ENCODE measurements at places on chromosomes 2 and 18.

- no peak for DNase-seq
These were observed 443 bp downstream of the MC4R start for GRCh38 chr18:60372132-60372531.

- DNase-seq = no peak
These were observed 12.9 kb upstream of the GLI2 start for GRCh38 chr2:120722568-120723421.

- DNase-seq = no peak
These were observed 171.4 kb upstream of the ALPP start for GRCh38 chr2:232207174-232207573.

GRCh38 chr18:22193466-22193865 lies 24.1 kb downstream of the GATA6 start:
- no peak for DNase-seq

GRCh38 chr2:239819974-239820555 lies 205.1 kb downstream of the NDUFA10 start:
- DNase-seq = no peak

- DNase-seq = no peak
These were observed 20.0 kb downstream of the EFHD1 start for GRCh38 chr2:232653441-232653840.
